ENCODE measurements at places on chromosomes 2 and 18. TPM values are rescaled to one million over a fixed set of nuclear protein-coding genes. Genes with fewer than 3 reads are reported as not detected.
A peak's percentile ranks its signal among the peaks of the same experiment; 100 is the strongest.

- no peak for DNase-seq
These were observed 50.0 kb upstream of the TTC39C start for GRCh38 chr18:23964282-23965238.

GRCh38 chr18:36095936-36096519, 28.7 kb upstream of the RPRD1A start:
- peak; percentile 29 for DNase-seq

DNA sequence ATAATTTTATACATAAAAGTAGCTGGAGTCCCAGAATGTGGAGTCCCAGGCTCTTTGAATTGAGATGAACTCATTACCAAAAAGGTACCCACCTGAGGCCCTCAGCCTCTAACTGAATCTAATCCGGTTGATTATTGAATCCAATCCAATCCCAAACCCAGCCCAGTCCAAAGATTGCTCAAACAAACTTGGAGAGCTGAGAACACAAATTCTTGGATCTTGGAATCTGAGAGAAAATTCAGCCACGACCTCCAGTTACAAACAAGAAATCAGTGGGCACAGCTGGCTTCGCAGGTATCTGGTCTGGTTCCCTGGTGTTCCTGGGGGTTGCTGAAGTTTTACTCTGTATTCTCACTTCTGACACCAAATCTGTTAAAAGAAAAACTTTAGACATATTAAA, 28.4 kb upstream of the RHOB start:
- no peak for DNase-seq

GRCh38 chr2:189542145-189542882, 38.3 kb downstream of the SLC40A1 start:
- DNase-seq: no peak

- peak; percentile 49 for DNase-seq
These were observed 93.9 kb upstream of the LGALSL start for GRCh38 chr2:64359892-64360657.

DNA sequence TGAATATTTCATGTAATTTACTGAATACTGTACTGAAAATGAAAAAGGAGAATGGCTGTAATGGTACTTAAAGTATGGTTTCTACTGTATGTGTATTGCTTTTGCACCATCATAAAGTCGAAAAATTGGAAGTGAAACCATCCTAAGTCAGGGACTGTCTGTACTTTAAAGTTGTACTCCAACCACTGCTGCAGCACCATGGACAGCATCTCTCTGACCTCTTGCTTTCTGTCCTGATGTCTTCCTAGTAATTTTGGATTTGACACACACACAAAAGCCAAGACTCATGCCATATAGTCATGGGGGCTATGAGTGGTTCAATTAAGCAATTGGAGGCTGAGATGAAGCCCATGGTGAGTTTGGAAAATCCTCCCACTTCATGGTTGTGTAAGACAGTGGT, 256.3 kb upstream of the PKDCC start:
- no peak for DNase-seq

VIL1 gene
- not detected for total RNA-seq

SERPINB3 gene
- total RNA-seq: not detected

GRHL1 gene
- total RNA-seq: 1.2 TPM

CD8A gene
- total RNA-seq: not detected

Data from pulmonary artery endothelial cell (primary cell).